Substantia nigra (tissue), 51 donors: ENCODE measurements at places on chromosomes 1 and 21.

- DNase-seq: no peak
Measured at GRCh38 chr1:96538111-96538641, 183.4 kb upstream of the PTBP2 start.

GRCh38 chr1:33716976-33717688, 146.7 kb upstream of the HMGB4 start:
- no peak for DNase-seq

DNA sequence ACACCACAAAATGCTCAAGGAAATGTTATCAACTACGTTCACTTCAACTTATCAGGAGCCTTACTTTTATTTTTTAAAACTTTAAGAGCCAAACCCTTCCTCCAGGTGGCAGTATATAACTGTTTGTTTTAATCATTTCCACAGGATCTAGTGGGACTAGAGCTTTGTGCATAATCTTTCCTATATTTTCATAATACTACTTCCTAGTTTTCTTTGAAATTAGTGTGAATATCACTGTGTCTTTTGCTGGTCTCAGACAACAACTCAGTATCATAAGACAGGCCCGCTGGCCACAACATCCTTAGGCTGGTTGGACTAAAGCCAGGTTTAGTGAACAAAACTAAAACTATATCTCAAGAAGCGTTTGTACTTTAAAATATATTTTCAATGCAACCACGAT, 145.5 kb downstream of the TIAM1 start:
- no peak for DNase-seq

DNA sequence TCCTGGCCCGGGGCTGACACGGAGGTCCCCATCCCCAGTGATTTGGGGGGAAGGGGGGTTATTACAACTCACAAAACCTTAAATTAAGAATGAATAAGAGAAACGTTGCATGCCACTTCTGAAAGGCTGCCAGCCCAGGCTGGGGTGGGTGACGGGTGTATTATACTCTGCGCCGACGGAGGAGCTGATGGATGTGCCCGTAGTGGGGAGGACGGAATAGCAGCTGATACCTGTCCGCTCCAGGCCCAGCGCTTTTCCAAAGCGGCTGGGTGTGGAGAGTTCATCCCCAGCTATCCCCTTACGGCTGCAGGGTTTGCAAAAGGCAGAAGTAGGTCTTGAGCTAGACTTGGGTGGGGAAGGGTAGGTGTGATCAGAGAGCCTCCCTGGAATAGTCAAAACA, 63.8 kb upstream of the CASZ1 start:
- no peak for DNase-seq

DNA sequence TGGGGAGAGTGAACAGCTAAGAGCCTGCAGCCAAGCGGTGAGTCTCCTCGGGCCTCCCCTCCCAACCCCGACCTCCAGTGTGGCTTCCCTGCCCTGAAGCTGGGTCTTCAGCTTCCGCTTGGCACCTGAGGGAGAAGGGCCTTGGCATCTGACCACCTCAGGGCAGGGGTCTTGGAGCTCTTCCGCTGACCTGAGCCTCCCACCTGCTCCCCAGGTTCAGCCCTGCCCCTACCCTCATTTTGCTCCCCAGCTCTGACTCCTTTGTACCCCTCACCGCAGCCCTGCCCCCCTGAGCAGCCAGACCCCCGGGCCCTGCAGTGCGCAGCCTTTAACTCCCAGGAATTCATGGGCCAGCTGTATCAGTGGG, 4.9 kb downstream of the ADAMTSL4 start:
- DNase-seq: no peak

DNA sequence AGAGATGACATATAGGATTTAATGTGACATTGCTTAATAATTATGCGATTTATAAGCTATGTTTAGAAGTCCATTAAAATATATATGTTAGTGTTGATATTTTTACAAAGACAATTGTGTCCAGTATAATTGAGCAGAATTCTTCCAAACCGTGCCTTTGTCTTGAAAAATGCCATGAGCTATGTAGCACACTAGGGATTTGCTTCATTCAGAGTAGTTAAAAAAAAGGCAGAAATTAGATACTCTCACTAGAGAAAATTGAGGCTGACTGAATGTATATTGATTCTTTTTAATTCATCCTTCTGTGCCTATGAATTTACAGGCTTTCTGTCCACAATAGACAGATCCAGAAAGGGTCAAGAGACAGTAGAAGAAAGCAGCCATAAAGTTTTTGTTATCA, 429.0 kb downstream of the NEGR1 start:
- no peak for DNase-seq

GRCh38 chr1:182229921-182230491, 161.6 kb downstream of the GLUL start:
- DNase-seq: no peak

- DNase-seq: no peak
Measured at GRCh38 chr1:192010406-192010805, 147.9 kb upstream of the RGS18 start.

GRCh38 chr1:54701066-54701465, 14.6 kb upstream of the TTC4 start:
- DNase-seq: no peak

- no peak for DNase-seq
Measured at GRCh38 chr1:114503916-114504422, 7.0 kb downstream of the TRIM33 start.

- DNase-seq: no peak
Measured at GRCh38 chr1:160646711-160647328, at the start of gene SLAMF1. Gene SLAMF1, minus strand, starts transcription at chr1:160647044. Its CDS starts 99 bp downstream, at chr1:160646945.

GRCh38 chr1:233114159-233114558, 163.7 kb downstream of the NTPCR start:
- no peak for DNase-seq

DNA sequence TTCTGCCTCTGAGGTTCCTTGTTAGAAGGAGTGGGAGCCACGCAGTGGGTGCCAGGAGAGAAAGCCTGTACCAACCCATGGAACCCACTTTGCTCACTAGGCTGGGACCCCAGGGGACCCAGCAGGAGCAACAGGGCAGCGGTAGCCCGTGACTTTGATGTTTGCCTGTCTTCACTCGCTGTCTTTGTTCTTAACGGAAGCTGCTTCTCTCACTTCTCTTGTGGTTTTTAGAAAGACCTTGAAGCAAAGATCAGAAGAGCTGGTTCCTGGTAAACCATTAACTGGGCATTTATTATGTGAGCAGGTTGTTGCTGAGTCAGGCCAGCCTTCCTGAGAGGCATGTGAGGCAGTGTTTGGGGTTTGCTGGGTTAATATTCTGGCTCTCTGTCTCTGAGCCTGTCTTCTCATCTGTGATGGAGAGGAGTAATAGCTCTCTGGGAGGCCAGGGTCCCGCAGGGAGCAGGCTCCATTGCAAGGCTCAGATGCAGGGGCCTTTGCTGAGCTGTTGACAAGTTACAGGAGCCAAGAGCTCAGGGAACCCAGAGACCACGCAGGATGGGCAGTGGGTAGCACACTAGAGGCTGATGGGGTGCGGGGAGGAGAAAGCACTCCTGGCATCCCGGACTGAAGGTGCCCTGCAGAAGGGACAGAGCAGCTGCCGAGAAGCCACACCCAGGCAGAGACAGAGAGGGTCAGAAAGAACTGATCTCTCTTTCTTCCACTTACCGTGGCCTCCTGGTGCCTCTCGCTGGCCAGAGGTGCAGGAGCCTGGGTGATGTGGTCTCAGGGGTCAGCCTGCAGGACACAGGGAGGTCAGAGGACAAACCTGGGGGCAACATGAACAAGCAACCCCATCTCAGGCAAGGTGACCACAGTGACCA, 367.5 kb upstream of the C1orf174 start:
- DNase-seq: no peak

DNA sequence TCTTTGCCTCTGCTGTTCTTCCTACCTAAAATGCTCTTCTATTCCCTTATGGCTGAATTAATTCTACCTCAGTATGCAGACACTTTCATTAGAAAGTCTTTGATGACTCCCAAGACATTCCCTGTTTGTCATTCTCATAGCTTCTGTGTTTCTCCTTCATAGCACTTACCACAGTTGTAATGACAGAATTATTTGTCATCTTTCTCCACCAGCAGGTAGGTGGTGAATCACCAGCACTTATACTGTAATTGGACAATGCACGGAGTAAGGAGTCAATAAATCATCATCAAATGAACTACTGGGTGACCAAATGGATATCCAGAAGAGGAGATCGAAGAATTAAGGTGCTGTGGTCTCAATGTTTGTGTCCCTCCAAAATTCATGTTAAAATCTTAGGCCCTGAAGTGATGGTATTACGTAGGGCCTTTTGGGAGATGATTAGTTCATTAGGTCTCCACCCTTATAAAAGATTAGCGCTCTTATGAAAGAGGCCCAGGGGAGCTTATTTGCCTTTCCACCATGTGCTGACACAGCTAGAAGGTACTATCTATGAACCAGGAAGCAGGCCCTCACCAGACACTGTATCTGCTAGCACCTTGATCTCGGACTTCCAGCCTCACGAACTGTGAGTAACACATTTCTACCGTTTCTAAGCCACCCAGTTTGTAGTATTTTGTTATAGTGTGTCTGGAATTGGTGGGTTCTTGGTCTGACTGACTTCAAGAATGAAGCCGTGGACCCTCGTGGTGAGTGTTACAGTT, 2.4 kb upstream of the CCT8 start:
- DNase-seq: no peak

- no peak for DNase-seq
Measured at GRCh38 chr1:25037174-25038074, 107.3 kb upstream of the RUNX3 start.

GRCh38 chr21:38597421-38597820, 99.1 kb upstream of the ERG start:
- no peak for DNase-seq

GRCh38 chr1:100397681-100398080, 45.4 kb downstream of the CDC14A start:
- DNase-seq: no peak

- no peak for DNase-seq
Measured at GRCh38 chr1:180382326-180383115, 119.9 kb downstream of the ACBD6 start.

DNA sequence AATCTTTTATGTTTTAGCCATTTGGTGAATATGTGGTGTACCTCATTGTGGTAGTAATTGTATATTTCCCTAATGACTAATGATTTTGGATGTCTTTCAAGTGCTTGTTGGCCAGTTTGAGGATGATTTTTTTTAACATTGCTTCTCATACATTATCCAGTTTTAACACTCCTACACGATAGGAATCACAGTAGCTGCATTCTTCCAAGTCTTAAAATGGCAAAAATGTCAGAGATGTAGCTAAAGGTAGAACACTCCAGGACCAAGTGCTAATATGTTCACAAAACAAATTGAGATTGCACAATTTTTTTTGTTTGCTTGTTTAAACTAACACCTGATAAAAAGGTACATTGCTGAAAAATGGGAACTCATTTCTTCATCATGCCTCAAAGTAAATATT, 11.7 kb downstream of the USP25 start:
- DNase-seq: no peak

DNA sequence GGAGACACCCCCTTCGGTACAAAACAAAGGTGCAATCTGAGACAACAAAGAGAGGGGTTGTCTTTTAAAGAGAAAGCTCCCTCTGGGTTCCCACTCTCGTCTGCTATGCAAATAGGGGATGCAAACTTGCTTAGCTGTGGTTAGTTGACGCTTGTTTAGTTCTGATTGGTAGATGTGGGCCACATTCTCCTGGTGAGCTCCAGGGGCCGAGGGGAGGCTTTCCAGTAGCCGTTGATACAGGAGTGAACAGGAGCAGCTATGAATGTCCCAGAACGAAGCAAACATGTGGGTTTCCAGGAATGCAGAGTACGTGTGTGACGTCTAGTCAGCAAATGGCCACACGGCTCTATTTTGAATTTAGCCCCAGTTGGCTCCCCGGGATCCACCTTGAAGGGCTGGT, 14.7 kb downstream of the TFF2 start:
- DNase-seq: no peak

GRCh38 chr1:53505401-53505800, 46.2 kb downstream of the DMRTB1 start:
- DNase-seq: no peak

- DNase-seq: no peak
Measured at GRCh38 chr1:234680331-234680904, 70.4 kb upstream of the IRF2BP2 start.

- no peak for DNase-seq
Measured at GRCh38 chr1:244010703-244011123, 40.4 kb upstream of the ZBTB18 start.

DNA sequence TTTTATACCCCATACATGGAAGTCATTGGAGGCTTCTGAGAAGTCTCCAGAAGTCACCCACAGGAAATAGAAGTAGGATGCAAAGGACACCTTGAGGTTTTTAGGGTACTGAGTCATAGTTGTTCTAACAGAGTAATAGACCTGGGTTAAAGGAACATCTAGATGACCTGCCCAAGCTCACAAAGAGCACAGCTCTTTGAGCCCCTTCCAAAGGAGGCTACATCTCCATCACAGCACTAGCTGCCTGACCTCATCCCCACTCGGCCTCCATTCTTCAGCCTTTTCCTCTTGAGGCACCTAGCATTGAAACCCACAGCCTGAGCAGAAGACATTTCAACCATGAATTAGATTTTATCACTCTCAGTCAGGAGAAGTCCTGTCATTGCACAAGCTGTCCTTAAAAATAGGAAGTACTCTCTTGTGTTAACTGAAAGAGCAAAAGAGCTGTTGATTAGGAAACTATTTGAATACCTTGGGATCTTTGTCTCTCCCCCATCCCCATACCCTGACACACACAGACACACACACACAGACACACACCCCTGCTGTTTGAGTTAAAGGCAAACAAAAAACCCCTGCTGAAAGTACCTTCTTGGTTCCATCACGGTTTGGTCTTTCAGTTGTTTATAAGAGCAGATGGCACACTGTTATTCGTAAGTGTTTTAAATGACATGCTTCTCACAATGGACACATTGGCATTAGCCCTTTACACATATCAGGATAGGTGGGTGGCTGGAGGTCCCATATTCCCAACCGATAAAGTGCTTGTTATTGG, 22.2 kb downstream of the MKNK1 start:
- DNase-seq: no peak

DNA sequence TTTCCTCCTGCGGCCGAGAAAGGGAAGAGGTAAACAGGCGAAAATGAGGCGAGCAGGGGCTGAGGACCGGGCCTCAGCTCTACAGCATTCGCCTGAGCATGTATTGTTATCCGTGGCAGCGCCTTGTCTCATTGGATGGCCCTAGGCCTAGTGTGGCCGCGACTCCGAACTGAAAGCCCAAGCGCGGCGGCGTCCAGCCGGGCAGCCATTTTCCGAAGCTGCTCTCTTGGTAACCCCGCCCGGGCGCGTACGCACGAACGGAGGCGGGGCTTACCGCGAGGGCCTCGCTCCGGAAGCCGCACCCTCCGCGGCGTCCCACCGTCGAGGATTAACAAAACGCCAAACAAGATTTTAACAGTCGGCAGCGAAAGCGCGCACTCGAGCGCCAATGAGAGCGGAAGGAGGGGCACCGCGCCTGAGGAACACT, 797 bp upstream of the USP1 start:
- peak; percentile 98 for DNase-seq

DNA sequence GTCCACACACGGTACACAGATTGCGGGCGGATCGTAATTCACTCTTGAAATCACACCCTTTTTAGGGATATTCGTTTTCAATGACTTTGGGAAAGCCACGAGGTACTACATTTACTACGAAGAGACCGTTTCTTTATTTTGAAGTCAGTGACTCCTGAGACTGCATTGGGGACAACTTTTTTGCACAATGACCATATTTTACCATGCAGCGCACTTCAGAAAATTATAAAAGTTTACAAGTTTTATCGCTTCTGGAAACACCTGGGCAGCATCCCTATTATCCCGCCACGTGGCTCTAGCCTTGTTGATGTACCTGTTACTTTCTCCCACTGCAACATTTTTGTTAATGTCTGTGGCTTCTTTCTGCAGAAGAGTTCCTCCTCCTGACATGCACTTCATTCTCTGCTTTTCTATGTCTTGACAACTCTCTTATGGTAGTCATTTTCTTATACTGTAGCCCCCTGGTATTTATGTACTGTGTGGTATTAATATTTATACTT, 1.3 kb upstream of the AKT3 start:
- DNase-seq: no peak
